ENCODE measurements at places on chromosomes 16 and 17.

DNA sequence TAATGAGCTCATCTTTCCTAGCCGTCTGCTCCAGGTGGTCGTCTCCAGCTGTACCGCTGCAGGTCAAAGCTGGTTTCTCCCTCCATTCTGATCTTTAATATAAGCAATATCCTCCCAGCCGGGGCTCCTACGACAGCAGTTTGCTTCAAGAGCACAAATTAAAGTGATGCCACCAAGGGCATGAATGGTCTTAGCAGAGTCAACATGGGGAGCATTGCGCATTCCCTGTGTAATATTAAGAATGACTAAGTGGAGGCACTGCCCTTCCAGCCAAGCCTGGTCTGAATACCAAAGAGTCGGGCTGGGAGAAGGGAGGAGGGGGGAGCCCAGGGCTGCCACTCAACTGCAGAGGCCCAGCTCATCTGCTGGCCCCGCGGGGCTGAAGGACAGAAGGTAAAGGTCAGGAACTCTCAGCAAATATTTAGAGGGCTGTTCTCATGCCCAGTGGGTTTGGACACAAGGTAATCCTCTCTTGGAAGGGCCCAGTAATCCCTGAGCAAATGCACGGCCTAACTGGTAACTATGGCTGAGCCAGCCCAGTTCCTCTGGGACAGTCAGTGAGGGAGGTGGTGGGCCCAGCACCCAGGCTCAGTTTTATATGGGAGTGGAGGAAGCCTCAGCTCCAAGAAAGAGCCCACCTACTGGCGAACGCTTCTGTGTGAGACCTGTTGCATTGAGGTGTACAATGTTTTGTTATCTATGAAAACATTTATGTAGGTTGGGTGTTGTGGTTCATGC lies 121.2 kb downstream of the IRX3 start:
- DNase-seq, result no peak

DNA sequence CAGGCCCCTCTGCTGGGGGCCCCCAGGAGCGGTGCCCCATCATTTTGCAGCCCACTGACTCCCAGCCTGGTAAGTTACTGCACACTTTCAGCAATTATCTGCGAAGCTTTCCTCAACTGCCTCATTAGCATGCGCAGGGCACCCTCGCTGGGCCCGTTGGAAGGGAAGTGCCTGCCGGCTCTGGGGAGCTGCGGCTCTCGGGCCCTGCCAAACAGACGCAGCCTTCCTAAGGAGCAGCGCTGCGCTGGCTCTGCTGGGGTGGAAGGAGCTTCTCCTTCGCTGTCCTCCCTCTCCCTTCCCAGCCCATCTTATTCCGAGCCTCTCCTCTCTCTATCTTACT lies 71.0 kb downstream of the RBBP6 start:
- no peak for DNase-seq

DNA sequence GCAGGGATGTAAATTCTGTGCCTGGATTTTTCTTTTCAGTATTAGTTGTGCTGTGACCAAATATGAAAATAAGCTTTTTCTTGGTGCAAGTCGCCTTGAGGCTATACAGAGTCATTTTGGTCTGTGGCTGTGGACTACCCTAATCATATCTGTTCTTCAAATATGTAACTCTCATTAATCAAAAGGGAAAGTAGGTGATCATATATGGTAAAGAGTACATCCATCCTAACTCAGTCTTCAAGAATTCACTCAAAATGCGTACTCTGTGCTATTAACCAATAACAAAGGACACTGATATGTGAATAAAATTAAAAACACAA lies 2.6 kb downstream of the CPD start:
- DNase-seq, result no peak

- no peak for DNase-seq
Measured at GRCh38 chr16:67248401-67249177, at the start of gene SLC9A5. SLC9A5 (plus strand) TSS chr16:67248979; CDS start chr16:67249015, 36 bp downstream.

- DNase-seq, result no peak
Measured at GRCh38 chr17:57104461-57105175, 19.6 kb downstream of the AKAP1 start.

- DNase-seq, result no peak
Measured at GRCh38 chr17:79269620-79270019, 195.0 kb downstream of the ENGASE start.

GRCh38 chr16:49278944-49279725 lies 2.5 kb downstream of the CBLN1 start:
- no peak for DNase-seq

GRCh38 chr17:66531851-66532295 lies 229.5 kb downstream of the PRKCA start:
- no peak for DNase-seq

DNA sequence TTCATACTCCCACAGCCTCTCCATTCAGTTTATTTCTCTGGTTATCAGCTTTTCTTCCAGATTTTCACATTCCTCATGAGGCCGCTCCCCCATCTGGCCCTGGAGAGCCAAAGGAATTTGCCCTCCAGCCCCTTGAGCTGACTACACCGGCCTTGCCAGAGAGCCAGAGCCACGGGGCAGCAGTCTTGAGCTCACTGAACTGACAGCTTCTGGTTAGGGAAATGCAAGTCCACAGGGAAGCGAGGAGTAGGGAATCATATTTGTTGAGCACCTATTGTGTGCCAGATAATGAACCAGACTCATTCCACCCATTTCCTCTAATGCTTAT lies 102.4 kb downstream of the ABCC12 start:
- DNase-seq, result no peak

GRCh38 chr17:81471818-81472456 lies 40.7 kb downstream of the ACTG1 start:
- no peak for DNase-seq

- no peak for DNase-seq
Measured at GRCh38 chr17:4176808-4177472, 33.9 kb downstream of the CYB5D2 start.

DNA sequence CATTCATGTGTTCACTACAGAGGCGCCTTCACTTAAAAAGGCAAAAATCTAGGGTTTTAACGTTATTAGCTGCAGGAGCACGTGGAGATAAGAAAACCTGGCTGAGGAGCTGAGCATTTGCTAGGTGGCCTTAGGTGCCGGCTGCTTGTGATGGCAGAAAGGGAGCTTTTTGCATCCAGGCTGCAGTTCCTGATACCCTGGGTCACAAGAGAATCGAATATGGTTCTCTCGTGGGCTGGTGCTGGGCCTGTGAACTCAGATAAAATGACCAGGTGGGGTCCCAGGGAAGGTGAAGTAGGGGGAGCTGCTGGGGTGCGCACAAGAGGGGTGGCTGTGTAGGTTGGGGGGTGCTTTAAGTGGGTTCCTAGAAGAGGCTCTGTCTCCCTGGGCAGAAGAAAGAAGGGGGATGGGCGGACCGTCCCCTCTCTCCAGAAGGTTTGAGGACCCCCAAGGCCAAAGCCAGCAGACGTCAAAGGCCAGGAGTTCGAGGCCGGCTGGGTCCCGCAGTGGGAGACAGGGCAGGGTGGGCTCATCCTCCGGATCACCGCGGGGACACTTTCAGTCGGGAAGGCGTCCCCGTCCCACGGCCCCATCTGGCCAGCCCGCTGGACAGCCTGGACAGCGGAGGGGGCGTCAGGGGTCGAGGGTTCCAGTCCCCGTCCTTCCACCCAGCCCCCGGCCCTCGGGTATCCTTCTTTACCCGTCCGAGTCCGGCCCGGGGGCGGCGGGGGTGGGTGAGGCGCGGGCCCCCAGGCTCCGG lies 740 bp upstream of the CMIP start:
- DNase-seq, result no peak

DNA sequence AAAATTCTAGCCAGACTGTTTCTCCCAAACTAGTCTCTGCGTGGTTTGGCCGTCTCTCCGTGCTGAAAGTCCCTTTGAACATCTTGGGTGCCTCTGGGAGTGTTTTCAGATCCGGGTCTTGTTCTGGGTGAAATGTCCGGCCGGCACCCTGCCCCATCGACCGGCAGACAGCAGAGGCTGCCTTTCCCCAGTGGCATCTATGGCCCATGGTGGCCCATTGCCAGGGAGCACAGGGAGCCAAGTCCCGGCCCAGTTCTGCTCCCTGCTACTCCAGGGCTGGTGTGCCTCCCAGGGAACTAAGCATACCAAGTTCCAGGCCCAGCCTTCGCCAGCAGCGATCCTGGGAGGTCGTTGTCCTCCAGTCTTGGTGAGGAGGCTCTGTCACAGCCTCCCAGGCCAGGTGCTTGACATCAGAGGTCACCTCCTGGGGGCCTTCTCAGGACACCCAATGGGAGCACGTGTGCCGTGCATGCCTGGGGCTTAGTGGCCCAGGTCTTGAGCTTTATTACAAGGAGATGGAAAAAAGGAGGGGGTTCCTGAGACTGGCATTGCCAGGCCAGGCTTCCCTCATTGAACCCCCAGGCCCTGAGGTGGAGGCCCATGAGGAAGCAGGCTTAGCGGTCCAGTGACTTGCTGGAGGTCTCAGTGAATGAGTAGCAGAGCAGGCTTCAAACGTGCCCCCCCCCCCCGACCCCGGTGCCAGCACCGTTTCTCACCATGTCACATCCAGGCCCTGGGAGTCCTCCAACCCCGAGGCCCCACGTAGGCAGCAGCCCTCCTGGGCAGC lies 54.0 kb downstream of the PGS1 start:
- DNase-seq, result no peak

DNA sequence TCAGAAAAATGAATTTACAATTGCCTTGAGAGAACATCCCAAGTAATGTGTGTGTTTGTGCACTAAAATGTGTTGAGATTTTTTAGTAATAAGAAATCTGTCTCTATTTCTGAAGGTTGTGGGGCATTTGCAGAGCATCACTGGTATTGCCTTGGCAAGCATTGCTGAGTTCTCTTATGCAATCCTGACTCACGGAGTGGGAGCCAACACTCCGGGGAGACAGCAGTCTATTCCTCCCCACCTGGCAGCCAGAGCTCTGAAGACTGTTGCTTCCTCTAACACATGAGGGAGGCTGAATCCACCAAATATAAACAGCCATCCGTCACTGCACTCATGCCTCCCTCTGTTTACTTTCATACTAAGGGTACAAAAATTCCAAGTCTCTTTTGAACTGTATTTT lies 10.6 kb downstream of the CNTD1 start:
- no peak for DNase-seq

- DNase-seq, result no peak
Measured at GRCh38 chr17:63294776-63295175, 151.3 kb downstream of the CYB561 start.

DNA sequence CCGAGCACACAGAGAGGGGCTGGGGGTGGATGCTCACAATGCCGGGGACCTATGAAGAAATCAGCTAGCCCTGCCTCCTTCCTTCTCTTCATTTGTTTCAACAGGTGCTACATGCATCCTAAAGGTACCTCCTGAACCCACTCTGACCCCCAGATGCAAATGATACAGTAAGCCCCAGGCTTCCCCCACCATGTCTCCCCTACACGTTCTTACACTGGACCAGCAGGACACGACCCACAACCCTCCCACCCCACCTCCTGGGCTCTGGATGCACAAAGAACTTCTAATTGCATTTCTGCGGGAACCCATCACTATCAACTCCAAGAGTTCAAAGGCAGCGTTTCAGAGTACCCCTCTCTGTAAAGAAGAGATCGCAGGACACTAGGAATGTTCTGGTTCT lies 2.1 kb downstream of the XYLT1 start:
- DNase-seq, result no peak

- DNase-seq, result no peak
Measured at GRCh38 chr16:78116946-78117345, 17.5 kb downstream of the WWOX start.

GRCh38 chr16:78458588-78458987 lies 359.1 kb downstream of the WWOX start:
- no peak for DNase-seq

GRCh38 chr16:29791845-29792807 lies 1.6 kb downstream of the KIF22 start:
- no peak for DNase-seq

GRCh38 chr17:73133911-73134649 lies 30.7 kb upstream of the SSTR2 start:
- DNase-seq, result no peak

DNA sequence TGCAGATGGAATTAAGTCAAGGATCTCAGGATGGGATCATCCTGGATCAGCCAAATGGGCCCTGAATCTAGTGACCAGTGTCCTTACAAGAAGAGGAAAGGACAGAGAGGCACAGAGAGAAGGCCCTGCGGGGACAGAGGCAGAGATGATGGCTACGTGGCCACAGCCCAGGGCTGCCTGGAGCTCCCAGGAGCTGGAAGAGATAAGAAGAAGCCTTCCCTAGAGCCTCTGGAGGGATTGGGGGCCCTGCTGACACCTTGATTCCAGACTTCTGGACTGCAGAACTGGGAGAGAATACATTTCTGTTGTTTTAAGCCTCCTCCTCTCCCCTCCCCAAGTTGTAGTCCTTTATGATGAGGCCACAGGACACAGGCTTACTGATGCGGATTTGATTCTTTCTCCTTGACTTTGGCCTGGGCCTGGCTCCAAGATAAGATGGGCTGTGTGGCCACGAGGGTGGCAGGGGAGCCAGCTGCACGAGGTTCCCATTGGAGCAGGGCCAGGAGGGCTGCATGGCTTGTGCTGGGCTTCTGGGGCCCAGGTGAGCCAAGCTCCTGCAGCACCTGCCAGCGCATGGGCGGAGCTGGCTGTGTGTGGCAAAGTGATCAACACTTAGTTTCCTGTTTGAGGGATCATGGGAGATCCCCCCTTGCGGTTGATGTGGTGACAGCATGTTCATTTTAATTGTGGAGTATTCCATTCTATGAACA lies 146.1 kb downstream of the IRF8 start:
- DNase-seq, result no peak

DNA sequence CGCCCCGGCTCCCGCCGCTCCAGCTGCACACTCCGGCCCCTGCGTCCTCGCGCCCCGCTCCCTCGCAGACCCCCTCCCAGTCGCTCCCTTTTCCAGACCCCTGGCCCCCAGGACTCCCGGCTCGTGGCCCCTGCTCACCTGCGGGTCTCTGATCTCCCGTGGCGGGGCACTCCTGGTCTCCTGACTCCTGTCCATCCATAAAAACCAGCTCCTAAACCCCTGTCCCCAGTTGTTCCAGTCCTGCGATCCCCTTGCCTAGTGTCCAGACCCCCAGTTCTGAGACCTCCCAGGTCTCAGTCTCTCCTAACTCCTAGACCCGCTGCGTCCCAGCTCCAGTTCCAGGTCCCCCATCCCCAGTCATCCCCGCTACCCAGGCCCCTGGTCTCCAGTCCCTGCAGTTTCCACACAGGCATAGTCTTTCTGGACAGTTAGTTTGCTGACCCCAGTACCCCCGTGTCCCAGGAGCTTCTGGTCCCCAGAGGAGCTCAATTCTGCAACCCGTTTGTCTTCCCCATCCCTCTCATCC lies 379 bp downstream of the SNX29 start:
- no peak for DNase-seq

DNA sequence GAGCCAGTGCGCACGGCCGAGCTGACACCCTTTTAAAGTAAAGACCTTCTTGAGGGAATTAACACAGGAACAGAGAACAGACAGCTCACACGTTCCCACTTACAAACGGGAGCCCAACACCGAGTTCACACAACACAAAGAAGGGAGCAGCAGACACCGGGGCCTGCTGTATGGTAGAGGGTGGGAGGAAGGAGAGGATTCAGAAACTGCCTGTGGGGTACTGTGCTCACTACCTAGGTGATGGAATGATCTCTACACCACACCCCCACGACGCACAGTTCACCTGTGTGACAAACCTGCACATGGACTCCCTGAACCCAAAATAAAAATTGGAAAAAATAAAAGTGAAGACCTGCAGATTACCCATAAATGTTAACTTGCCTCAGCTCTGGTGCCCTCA lies 32.5 kb downstream of the TMC6 start:
- DNase-seq, result no peak

GRCh38 chr16:47374629-47375028 lies 86.2 kb downstream of the ITFG1 start:
- no peak for DNase-seq
